ENCODE measurements at places on chromosomes 16 and 17.

DNA sequence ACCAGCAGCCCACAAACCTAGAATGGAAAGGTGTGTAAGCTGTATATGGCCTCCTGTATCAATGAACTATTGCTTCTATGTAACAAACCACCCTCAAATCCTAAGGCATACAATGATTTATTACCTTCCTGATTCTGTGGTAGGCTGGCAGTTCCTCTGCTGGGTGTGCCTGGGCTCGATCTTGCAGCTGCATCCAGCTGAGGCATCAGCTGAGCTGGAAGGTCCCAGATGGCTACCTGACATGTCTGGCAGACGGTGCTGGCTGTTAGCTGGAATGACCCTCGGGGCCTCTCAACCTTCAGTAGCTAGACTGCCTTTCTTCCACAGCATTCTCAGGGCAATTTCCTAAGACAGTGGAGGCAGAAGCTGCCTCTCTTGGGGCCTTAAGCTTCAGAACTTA lies 152.7 kb downstream of the RAB11FIP4 start:
- no peak for DNase-seq

DNA sequence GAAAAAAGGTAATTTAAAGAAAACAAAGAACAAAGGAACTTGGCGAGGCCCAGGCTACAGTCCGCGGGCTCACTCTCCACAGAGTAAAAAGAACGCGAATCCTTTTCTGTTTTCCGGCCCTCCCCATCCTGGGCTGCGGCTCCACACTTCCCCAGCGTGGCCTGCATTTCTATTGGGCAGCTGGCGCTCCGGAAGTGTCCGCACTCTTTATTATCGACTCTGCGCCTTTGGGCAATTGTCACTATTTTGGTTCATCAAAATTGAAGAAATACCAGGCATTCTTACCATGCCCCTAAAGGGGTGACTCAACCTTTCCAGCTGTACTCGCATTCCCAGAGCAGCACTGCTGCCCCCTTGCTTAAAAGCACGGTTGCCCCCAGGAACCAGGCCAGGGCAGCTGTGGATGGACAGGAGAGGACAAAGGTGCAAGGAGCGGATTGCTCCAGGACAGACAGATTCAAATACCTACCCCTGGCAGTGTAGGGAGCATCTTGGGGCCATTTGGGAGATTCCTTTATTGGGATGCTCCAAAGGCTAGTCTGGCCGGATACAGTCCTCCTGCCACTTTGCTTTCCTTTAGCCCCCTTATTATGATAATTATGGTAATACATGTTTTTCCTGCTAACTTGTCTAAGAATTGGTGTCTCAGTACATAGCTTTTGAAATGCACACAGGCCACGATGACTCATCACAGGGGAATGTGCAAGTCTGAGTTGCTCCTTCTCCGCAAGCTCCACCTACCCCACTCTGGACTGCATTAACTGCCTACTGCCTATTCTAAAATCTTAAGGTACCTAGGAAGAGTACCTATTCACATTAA lies 985 bp upstream of the SLFN12 start:
- DNase-seq = peak; percentile 68

GRCh38 chr17:70185285-70185684 lies 16.0 kb downstream of the KCNJ2 start:
- DNase-seq = no peak

GRCh38 chr16:74738113-74738541 lies 36.5 kb downstream of the FA2H start:
- no peak for DNase-seq

- no peak for DNase-seq
Observed at GRCh38 chr16:7124701-7125100, 207.9 kb upstream of the RBFOX1 start.

DNA sequence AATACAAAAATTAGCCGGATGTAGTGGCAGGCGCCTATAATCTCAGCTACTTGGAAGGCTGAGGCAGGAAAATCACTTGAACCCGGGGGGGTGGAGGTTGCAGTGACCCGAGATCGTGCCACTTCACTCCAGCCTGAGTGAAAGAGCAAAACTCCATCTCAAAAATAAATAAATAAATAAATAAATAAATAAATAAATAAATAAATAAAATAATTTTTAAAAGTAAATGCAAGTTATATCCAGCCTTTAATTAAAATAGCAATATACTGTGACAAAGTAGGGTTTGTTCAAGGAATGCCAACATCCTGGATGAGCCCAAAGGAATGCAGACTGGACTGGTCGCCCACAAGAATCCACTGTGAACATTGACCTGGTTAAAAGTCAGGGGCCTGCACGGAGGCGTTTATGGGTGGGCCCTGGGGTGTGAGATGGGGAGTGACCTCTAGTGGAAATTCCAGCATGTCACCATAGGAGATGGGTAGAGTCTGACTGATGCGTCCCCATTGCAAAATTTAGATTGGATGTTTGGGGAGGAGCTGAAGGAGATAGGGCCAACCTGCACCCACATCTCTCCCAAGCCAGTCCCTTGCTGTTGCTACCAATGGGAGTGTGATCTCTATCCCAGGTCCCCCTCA lies 9.7 kb upstream of the PIK3R5 start:
- no peak for DNase-seq

- peak; percentile 2 for DNase-seq
Observed at GRCh38 chr16:23252310-23252709, 49.8 kb upstream of the SCNN1B start.

- DNase-seq = no peak
Observed at GRCh38 chr16:66334853-66335574, 31.5 kb upstream of the CDH5 start.

GRCh38 chr17:63365366-63366240 lies 80.5 kb downstream of the CYB561 start:
- DNase-seq = no peak

- DNase-seq = no peak
Observed at GRCh38 chr17:44473367-44473766, 29.8 kb downstream of the GPATCH8 start.

DNA sequence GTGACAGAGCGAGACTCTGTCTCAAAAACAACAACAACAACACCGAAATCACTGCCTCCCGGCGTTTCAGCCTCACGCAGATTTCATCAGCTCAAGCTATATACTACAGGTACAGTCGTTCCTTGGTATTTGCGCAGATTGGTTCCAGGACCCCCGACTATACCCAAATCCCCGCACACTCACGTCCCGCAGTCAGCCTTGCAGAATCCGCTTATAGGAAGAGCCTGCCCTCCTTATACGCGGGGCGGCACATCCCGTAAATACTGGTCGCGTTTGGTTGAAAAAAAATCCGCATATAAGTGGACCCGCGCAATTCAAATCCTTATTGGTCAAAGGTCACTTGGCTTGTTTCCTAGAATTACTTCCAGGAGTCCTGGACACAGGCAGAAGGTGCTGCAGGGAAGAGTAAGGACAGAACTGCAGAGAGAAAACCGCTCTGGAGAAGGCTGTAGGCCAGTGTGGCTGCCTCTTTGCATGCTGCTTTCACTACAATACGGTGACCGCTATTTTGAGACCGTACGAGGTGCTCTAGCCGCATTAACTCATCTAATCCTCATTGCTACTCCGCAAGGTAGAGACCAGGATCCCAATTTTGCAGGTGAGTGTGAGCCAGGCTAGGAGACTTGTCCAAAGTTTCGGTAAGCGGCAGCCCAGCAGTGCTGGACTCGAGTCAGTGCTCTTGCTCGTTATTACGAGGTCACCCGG lies 718 bp downstream of the NDUFAB1 start:
- no peak for DNase-seq

GRCh38 chr17:11140501-11140900 lies 100.5 kb upstream of the SHISA6 start:
- DNase-seq = no peak

GRCh38 chr17:72219137-72219823 lies 98.5 kb downstream of the SOX9 start:
- DNase-seq = no peak

DNA sequence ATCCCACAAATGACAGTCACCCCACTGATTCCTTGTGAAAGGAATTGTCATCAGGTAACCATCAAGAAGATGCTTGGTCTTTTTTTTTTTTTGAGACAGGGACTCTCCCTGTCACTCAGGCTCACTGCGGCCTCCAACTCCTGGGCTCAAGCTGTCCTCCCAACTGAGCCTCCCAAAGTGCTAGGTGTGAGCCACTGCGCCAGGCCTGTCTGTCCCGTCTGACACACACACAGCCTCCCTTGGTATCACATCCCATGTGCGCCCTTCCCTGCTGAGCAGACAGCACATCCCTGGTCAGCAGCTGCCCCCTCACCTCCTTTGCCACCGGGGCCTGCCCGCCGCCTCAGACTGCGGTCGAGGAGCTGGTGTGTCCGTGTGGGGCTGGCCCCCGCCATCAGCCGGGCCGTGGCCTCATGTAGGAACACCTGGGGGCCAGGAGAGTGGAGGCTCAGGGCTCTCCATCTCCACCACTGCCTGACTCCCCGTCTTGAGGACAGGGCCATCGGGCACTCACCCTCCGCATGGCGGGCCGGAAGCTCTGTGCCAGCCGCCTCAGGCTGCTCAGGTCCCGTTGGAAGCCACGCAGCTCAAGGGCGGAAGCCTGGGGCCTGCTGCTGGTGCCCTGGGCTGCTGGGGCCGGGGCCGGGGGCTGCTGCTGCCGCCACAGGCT lies 23.6 kb downstream of the SREBF1 start:
- no peak for DNase-seq

GRCh38 chr17:72749119-72749572 lies 343.3 kb downstream of the SLC39A11 start:
- no peak for DNase-seq

DNA sequence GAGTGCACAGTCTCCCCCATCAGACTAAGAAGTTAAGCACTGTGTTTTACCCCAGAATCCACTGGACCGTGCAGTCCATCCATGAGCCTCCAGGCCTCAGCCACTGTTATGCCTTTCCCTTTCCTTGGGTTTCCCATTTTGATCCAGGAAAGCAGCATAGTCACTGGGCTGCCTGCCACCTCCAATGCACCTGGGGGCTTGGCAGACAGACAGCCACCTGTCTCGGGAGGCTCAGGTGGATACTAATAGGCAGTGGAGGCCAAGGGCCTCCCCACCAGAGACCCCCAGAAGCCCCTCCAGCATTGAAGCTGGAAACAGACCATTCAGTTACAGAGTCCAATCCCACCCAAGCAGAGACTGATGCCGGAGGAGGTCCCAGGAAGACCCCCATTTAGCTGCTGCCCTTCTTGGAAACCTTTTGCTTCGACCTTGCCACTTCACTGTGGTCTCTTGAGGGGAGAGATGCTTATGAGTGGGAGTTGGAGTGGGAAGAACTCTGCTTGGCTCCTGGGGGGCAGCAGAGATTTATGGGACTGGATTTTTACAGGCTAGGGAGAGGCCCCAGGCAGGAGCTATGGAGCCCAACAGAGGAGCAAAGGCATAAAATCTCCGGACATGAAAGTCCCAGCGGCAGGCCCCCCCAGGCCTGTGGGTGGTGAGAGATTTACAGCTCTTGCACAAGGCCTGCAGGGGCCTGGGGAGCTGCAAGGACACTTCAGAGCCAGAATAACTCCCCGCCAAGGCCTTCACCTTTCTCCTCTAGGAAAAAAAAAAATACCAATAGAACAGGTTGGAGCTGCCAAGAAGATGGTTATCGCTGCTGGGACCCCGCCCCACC lies 12.2 kb upstream of the SP2 start:
- no peak for DNase-seq

DNA sequence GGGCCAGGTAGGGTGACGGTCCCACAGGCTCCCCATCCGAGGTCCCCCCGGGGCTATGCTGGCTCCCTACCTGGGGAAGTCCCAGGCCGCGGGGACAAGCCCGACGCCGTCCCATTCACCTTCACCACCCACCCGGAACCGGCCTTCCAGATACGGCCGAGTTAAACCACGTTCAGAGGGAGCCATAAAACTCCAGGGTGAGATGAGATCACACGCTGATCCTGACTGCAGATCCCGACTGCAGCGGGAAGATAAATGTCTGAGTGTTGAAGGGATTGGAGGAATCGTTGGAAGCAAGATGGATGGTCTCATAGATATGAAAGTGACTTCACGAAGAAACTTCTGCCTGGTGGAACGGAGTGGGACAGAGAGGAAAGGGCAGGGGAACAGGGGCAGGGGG lies 13.6 kb upstream of the C1QTNF8 start:
- no peak for DNase-seq

DNA sequence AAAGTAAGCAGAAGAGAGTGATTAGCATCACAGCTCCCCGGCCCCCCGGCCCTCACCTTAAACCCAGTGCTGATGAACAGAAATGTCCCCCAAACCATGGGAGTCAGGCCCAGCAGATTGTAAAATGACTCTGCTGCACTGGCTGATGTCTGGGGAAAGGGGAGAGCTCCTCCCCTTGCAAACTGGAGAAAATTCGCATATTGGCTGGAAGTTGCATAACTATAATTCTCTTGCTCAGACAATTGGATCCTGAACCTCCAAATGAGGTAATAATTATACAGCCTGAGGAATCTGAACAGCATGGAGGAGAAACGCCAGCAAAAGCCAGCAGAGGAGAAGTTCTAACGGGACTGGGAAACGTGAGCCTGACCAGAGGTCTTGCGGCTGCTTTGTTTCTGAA lies 109.7 kb downstream of the C16orf95 start:
- DNase-seq = no peak

DNA sequence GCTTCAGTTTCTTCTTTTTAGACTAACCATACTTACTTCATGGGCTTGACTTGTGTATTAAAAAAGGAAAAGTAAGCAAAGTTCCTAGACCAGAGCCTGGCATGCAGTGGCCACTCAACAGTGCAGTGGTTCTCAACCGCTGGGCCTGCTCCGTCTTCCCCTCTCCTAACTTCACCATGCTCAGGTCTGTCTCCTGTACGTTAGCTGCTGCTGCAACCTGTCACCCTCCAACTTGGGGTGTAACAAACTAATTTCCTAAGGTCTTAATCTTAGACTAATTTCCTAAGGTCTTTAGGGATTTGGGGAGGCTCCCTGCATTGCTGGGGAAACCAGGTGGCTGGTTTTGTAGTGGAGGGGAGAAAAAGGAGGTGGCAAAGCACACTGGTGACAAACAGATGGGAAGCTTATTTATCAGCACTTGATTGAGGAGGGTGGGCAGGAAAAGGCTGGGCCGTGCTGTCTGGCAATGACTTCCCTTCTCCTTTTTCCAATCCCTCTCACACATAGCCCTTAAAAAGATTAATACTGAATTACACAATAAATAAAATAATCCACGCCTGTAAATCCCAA lies 2.2 kb upstream of the ARL4D start:
- no peak for DNase-seq

- no peak for DNase-seq
Observed at GRCh38 chr16:79339863-79340262, 260.7 kb downstream of the MAF start.

DNA sequence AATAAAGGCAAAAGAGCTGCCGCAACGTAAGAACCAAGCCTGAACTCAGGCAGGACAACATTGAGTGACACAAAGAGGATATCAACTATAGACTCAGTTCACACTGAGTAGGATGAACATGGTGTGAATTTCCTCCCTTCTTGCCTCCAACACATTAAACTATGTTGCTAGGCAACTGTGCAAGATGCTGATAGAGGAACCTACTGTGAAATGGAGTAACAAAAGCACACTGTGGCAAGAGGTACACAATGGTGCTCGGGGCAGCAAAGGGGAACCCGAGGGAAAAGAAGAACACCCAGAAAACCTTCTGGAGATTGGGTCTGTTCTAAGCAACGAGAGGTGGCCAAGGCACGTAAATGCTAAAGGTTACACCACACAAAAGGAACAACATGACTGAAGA lies 34.1 kb downstream of the GRB2 start:
- no peak for DNase-seq
